Neural crest cell (in vitro differentiated cells): ENCODE measurements at places on chromosomes 1 and 21.

DNA sequence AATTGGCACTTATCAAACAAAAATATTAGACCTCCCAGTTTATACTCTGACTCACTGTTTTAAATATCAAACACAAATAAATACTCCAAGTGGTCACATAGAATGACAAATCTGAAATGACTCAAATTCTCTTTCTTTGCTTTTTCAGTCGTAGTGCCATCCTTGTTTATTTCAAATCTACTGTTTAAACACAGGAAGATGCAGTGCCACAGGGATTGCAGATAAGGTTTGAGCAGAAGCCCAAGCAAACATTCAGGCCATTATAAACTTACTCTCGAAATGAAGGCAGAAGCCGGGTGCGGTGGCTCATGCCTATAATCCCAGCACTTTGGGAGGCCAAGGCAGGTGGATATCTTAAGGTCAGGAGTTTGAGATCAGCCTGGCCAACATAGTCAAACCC, 255.4 kb upstream of the PLXNA2 start:
- DNase-seq = no peak

DNA sequence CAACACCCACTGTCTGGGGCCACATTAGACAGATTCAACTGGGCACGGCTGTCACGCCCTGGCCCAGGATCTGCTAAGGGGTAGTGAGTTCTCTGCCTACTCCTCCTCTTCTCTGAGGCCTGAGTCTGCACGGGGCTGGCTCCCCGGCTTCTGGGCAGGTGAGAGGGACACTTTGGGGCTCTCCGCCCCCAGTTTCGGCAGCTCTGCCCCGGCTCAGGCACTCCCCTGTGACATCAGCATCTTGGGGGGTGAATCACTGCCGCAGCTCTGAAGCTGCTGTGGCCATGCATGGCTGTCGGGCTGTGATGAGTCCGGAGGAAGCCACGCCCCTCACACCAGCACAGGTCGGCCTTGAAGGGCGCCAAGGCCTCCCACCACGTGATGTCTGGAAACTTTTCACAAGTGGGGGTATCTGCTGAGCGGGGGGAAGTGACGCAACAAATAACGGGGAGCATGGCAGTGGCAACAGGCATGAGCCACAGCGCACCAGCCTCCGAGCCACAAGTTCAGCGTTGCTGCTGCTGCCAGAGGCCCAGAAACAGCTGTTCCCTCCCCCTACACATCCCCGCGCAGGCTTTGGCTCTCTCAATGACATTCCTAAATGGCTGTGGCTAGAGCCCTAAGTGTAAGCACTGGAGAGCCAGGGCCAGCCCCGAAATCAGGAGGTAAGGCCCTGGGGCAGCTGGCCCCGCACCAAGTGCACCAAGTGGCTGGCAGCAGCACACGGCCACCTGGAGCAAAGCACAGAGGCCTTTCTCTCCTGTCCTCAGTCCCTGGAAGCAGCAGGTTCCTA, 26.3 kb downstream of the ZBTB17 start:
- DNase-seq = no peak

DNA sequence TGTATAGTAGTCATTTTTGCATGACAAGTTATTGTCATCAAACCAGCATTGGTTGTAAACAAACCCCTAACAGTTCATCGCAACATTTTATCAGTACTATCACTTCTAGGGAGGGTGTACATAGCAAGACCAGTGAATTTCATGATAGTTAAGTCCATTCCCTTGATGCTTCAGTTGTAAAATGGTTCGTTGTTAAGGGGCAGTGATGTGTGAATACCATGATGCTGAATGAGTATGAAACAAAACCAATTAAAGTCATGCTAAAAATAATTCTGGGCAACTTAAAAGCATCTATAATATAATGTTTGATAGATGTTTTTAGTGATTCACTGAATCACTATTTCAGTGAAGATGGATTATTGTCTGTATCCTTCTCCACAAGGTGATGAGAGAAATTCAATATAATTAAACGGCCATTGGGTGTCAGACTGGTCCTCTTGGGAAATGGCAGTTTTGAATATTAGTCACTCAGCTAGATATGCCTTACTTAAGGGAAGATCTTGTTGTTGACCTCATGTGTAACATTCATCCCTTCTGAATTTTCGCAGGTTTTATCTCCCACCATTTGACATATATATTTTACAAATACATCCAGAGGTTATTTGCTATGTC, 742.2 kb upstream of the TMPRSS15 start:
- DNase-seq = no peak

GRCh38 chr1:27513958-27514357, 24.0 kb upstream of the WASF2 start:
- DNase-seq = no peak

DNA sequence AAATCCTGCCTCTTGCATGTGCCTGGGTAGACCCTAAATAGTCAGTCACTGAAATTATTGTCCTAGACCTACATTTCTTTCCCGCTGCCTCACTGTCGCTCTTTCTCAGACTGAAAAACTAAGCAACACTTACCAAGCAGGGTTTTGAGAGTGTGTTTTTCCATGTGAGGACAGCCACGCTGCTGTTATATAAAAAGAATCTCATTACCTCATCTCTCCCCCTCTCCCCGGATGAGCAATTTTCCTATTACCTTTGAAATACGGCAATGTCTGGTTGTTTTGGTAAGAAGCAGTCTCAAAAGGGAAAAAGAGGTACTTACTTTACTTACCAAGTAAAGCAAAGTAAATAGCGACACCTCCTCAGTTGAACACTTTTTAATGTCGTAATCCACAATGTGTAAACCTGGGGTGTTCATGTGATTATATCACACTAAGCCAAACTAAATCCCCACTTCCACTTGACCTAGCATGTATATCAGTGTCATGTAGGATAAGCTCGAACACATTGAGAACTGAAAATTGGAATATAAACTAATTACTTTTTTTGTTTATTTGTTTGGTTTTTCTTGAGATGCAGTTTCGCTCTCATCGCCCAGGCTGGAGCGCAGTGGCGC, 12.2 kb upstream of the VN1R5 start:
- DNase-seq = no peak
